ENCODE measurements at places on chromosomes 6 and 20. TPM values are rescaled to one million over a fixed set of nuclear protein-coding genes. Genes with fewer than 3 reads are reported as not detected.

DNA sequence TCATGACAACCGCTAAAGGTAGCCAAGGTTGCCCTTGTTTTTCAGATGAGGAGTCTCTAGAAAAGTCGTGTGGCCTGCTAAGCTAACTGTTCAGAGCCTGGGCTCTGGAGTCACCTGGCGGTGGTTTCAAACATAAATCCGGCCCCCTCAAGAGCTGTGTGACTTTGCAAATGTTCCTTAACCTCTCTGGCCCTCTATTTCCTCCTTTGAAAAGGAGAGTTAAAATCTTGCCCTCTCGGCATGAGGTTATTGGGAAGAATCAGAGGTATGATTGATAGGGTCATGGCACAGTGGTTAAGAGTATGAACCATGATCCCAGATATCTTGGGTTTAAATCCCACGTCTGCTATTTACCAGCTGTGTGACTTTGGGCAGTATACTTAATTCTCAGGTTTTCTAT, 5.6 kb upstream of the LBP start:
- no peak overlapping the region for H3K27ac ChIP-seq
- peaks cover 6% of the 10 kb centered on the region for H3K27me3 ChIP-seq
- DNase-seq = no peak
- no peaks in the 10 kb centered on the region for H3K4me1 ChIP-seq
- no peaks in the 10 kb centered on the region for H3K36me3 ChIP-seq

- no peak overlapping the region for H3K4me3 ChIP-seq
- H3K27me3 ChIP-seq = no peaks in the 10 kb centered on the region
- H3K27ac ChIP-seq = no peak overlapping the region
- no peak for DNase-seq
- peaks cover 12% of the 10 kb centered on the region for H3K36me3 ChIP-seq
- H3K4me1 ChIP-seq = peaks cover 43% of the 10 kb centered on the region
Measured at GRCh38 chr6:6635291-6635690, 46.8 kb downstream of the LY86 start.

DNA sequence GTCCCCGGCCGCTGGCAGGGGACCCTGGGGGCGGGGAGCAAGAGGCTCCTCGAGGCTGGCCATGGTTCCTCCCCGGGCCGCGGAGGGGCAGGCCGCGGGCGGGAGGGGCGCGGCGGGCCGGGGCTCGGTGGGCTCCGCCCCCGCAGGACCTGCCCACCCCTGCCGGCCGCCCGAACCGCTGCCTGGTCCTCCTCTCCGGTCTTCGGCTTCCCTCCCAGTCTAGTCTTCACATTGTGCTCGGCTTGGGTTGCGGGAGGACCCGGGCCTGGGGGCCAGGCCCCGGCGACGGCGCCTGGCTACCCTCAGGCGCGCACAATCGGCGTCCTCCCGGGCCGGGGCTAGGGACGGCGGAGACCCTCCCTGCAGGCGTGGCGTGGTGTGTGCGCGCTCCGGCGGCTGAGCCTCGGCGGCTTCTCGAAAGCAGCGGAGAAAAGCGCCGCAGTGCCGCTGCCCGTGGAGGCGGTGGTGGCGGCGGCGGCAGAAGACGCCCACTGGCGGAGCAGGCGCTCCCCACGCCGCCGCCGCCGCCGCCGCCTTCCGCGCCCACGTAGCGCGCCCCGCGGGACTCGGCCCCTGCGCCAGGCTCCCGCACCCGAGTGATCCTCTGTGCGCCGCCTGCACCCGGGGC, at the start of gene PDE10A:
Gene PDE10A, minus strand, starts transcription at position 493 of the 628 bp plus-strand sequence. Its CDS starts 430 bp downstream, at position 63.
- H3K27ac ChIP-seq = no peak within 1 kb of the TSS
- H3K4me3 ChIP-seq = no peak within 1 kb of the TSS
- no peak for DNase-seq

DNA sequence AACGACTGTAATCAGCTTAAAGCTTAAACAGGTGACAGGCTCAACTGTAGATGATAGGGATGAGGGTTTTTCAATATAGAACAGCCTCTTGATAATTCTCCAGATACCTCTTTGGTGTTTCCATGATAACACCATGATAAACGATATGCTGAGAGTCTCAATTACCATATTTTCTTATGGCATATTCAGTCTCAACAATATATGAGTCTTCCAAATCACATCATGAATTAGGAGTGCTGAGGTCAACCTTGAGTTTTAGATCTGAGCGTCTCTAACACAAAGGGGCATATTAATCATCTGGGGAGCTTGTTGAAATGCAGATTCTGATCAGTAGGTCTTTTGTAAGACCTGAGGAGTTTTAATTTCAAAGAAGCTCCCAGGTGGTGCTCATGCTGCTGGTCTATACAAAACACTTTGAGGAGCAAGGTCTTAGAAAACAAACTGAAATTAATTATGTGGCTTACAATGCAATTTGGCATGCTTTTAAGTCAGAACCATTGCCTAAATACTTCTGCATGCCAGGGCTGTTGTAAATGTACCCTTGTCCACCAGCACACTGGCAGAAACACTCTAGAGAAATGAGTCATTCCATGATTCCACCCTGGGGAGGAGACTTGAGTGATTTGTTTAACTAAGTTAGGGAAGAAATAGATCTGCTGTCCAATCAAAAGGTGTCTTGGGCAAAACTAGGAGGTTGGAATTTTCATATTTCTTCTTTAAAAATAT, 49.6 kb downstream of the PTCHD4 start:
- DNase-seq = no peak
- H3K4me1 ChIP-seq = no peaks in the 10 kb centered on the region
- H3K36me3 ChIP-seq = no peaks in the 10 kb centered on the region
- no peak overlapping the region for H3K27ac ChIP-seq
- no peaks in the 10 kb centered on the region for H3K27me3 ChIP-seq

GRCh38 chr6:170127151-170127550, 163.7 kb downstream of the DLL1 start:
- H3K4me3 ChIP-seq = no peak overlapping the region
- no peak overlapping the region for H3K27ac ChIP-seq
- H3K36me3 ChIP-seq = no peaks in the 10 kb centered on the region

GRCh38 chr6:7691675-7692452, 34.0 kb upstream of the BMP6 start:
- no peak overlapping the region for H3K27ac ChIP-seq
- H3K4me3 ChIP-seq = no peak overlapping the region
- peaks cover 9% of the 10 kb centered on the region for H3K27me3 ChIP-seq
- DNase-seq = no peak
- H3K4me1 ChIP-seq = no peaks in the 10 kb centered on the region

GRCh38 chr6:3737149-3737830, 14.2 kb downstream of the PXDC1 start:
- no peak overlapping the region for H3K4me3 ChIP-seq
- no peak for DNase-seq
- peaks cover 21% of the 10 kb centered on the region for H3K27me3 ChIP-seq
- H3K4me1 ChIP-seq = peaks cover 5% of the 10 kb centered on the region

DNA sequence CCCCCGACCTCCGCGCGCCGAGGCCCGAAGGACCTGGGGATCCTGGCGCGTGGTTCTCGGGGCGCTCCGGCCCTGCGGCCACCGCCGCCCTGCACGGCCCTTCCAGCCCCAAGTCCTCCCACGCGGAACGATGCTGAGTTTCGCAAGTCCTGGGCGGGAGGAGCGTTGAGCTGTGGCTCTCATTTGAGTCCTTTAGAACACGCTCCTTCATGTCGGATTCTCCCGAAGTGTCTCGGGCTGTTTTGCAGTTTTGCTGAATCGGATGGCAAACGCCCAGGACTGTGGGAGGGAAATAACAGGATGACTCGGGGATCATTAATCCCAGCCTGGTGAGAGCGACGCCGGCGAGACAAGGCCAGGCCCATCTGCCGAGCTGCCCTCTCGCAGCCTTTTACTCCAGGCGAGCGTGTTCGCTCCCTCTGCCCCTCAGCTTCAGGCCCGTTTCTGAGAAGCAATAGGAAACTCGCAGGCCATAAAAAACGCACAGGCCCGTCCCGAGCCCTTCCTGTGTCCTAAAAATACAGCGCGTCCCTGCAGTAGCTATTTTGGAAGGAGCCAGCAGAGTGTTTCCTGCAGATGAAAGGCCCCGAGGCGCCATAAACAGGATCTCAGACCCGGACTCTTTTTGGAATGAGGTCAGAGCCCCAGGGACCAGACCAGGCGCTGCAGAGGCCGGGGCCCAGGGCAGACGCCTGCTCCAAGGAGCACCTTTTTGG, 153.5 kb downstream of the DLL1 start:
- DNase-seq = no peak
- H3K4me1 ChIP-seq = no peaks in the 10 kb centered on the region
- H3K4me3 ChIP-seq = no peak overlapping the region
- H3K27ac ChIP-seq = no peak overlapping the region

DNA sequence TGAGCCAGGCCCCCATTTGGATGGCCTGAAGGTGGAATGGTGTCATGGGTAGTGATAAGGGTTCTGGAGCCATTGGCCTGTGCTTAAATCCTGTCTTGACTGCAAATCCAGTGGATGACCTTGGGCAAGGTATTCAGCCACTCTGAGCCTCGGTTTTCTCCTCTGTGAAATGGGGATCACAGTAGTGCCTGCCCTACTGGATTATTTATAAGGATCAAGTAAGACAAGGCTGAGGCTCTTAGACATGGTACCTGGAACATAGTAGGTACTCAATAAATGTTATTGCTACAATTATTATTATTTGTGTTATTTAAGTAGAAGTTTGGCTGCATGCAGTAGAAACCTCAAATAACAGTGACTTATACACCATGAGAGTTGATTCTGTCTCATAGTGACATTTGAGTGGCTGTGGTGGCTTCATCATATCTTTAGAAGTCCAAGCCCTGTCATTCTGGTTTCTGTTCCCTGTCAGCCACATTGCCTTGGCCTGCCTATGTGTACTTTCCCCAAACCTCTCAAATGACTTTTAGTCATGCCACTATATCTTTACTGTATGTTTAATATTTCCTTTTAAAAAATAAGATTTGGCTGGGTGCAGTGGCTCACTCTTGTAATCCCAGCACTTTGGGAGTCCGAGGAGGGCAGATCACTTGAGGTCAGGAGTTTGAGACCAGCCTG, 37.6 kb upstream of the CHMP4B start:
- peaks cover 22% of the 10 kb centered on the region for H3K4me1 ChIP-seq
- peaks cover 20% of the 10 kb centered on the region for H3K36me3 ChIP-seq
- no peak for DNase-seq
- H3K27me3 ChIP-seq = no peaks in the 10 kb centered on the region
- H3K4me3 ChIP-seq = no peak overlapping the region

DNA sequence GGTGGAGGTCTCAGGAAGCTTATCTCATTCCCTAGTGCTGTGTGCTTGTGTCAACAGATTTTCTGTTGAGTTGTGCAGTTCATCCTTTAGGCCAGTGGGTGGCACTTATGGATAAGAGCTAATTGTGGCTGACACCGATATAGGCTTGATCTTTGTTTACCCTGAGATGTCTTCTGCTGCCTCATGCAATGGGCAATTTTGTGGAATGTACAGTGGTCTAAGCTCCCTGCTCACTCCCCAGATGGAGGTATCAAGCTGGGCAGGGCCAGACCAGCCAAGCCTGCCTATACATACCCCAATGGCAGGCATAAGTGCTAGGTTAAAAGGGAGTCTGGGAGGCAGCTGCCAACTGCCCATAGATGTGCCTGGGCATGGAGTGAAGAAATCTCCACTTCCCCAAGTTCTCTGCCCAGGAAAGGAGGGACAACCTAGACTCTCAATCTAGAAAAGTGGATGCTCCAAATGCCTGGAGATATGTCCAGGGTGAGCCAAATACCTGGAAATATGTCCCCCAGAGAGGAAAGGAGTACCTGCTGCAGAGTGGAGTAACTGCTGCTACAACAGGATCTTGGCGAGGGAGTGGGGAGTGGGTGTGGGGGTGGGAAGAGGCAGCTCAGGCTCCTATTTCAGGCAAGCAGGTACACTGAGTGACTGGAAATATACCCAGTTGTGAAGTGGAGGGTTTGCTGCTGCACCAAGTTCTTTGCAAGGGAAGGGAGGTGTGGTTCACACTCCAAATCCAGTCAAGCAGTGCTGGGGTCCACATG, 53.2 kb upstream of the ARG1 start:
- no peak for DNase-seq
- H3K36me3 ChIP-seq = no peaks in the 10 kb centered on the region
- H3K4me3 ChIP-seq = no peak overlapping the region
- no peak overlapping the region for H3K27ac ChIP-seq
- peaks cover 18% of the 10 kb centered on the region for H3K4me1 ChIP-seq

DNA sequence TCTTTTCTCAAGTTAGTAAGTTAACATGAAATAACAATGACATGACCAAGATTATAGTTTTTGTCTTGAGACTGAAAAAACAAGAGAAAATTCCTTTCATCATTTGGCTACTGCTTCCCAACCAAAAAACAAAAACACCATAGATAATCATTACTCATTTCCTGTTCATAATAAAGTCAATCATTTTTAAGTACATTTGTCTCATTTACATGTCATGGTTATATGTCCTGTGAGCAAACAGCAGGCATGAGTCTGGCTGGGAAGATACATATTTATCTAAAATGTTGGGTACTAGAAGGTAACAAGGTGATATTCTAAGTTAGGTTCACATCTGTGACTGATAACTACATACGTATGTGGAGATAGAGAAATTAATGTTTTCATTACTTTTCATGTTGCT, 180.5 kb downstream of the ISM1 start:
- peaks cover 8% of the 10 kb centered on the region for H3K4me1 ChIP-seq
- DNase-seq = no peak
- H3K4me3 ChIP-seq = no peak overlapping the region
- no peaks in the 10 kb centered on the region for H3K27me3 ChIP-seq

GRCh38 chr6:4313044-4313686, 177.8 kb upstream of the ECI2 start:
- DNase-seq = no peak
- no peaks in the 10 kb centered on the region for H3K4me1 ChIP-seq
- no peaks in the 10 kb centered on the region for H3K36me3 ChIP-seq
- no peak overlapping the region for H3K4me3 ChIP-seq

GRCh38 chr6:37016995-37017394, 11.5 kb downstream of the FGD2 start:
- no peaks in the 10 kb centered on the region for H3K36me3 ChIP-seq
- no peak overlapping the region for H3K4me3 ChIP-seq

DNA sequence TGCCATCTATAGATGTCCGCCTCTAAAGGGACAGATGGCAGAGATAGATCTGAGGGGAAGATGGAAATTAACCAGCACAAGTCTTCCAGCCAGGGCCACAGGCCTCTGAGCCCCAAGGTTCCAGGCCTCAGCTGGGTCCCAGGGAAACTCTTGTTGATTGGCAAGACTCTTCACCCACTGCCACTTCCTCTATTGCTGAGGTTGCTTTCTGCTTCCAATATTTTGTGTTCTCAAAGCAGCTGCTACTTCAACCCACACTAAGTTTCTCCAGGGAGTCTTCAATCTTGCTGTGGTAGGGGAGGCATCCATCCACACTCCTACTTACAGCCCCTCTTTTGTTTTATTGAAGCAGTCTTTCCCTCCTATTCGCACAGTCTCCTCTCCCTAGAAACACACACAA, 36.4 kb upstream of the SASH1 start:
- H3K4me1 ChIP-seq = no peaks in the 10 kb centered on the region
- H3K36me3 ChIP-seq = no peaks in the 10 kb centered on the region
- H3K27ac ChIP-seq = no peak overlapping the region
- no peak for DNase-seq
- no peak overlapping the region for H3K4me3 ChIP-seq

Gene ME1
- not detected for total RNA-seq

GRCh38 chr20:12687476-12687875, 321.3 kb upstream of the SPTLC3 start:
- H3K27me3 ChIP-seq = no peaks in the 10 kb centered on the region
- no peaks in the 10 kb centered on the region for H3K36me3 ChIP-seq
- H3K27ac ChIP-seq = no peak overlapping the region
- H3K4me1 ChIP-seq = no peaks in the 10 kb centered on the region

- no peak overlapping the region for H3K27ac ChIP-seq
- no peaks in the 10 kb centered on the region for H3K36me3 ChIP-seq
- H3K4me1 ChIP-seq = no peaks in the 10 kb centered on the region
Measured at GRCh38 chr6:55266896-55267295, 60.4 kb upstream of the GFRAL start.

Gene UNC5CL
- 1.6 TPM for total RNA-seq

Data from activated T-helper 2 cell treated with anti-CD3 and anti-CD28 coated beads, Interferon-gamma antibody, Interleukin-2, Interleukin-4, amounts not matched to agents 10 μg/mL and 5 μg/mL and 100 μg/mL, durations not matched to agents 14 hours and 24 hours and 36 hours (primary cell).